ENCODE measurements at places on chromosomes 1 and 21.

GRCh38 chr1:22044690-22045420 lies 7.7 kb upstream of the CDC42 start:
- peaks cover 4% of the 10 kb centered on the region for H3K4me1 ChIP-seq
- no peak overlapping the region for H3K27ac ChIP-seq
- DNase-seq: no peak

DNA sequence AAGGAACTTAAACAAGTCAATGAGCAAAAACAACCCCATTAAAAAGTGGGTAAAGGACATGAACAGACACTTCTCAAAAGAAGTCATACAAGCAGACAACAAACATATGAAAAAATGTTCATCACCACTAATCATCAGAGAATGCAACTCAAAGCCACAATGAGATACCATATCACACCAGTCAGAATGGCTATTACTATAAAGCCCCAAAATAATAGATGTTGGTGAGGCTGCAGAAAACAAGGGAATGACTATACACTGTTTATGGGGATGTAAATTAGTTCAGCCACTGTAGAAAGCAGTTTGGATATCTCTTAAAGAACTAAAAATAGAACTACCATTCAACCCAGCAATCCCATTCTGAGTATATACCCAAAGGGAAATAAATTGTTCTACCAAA lies 51.2 kb downstream of the MRPL39 start:
- no peak for DNase-seq
- H3K36me3 ChIP-seq: no peaks in the 10 kb centered on the region
- H3K4me3 ChIP-seq: no peak overlapping the region
- H3K4me1 ChIP-seq: no peaks in the 10 kb centered on the region
- H3K27ac ChIP-seq: no peak overlapping the region

DNA sequence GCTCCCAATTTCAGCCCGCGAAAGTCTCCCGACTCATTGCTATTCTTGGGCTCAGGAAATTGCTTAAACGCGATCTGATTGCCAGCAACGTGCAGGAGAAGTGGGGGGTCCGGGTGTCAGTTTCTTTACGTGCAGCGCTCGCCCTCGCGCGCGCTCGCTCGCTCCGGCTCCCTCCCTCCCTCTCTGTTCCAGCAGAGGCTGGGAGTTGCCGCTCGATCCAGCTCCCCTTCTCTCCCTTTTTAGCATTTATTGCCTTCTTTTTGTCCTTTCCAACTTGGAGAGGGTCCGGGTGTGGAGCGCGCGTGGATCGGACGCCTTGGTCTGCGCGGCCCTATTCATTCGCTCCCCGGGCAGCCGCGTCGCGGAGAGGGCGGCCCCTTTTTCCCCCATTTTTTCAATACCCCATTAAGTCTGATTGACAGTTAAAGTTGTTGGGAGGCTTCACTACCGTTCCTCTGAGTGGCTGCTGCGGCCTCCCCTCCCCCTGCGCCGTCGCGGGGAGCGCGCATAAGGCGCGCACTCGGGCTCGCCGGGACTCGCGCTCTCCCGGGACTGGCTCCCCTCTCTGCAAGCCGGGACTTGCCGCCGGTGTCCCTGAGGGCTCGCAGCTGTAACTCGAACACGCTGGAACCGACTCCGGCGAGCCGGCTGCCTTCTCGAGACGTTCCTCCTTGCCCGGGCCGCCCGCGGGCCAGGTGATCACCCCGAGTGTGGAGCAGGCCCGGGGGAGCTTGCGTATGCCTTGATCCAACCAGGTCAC lies at the start of gene DHRS3:
DHRS3 (minus strand) TSS at position 310 of the 760 bp plus-strand sequence. CDS start 862 bp downstream, outside the sequence.
- H3K36me3 ChIP-seq: no peaks in the 10 kb centered on the region
- peak within 1 kb of the TSS; percentile 91 for H3K27ac ChIP-seq
- no peaks in the 10 kb centered on the region for H3K27me3 ChIP-seq
- peak within 1 kb of the TSS; percentile 84 for H3K4me3 ChIP-seq
- DNase-seq: peak; percentile 65

DNA sequence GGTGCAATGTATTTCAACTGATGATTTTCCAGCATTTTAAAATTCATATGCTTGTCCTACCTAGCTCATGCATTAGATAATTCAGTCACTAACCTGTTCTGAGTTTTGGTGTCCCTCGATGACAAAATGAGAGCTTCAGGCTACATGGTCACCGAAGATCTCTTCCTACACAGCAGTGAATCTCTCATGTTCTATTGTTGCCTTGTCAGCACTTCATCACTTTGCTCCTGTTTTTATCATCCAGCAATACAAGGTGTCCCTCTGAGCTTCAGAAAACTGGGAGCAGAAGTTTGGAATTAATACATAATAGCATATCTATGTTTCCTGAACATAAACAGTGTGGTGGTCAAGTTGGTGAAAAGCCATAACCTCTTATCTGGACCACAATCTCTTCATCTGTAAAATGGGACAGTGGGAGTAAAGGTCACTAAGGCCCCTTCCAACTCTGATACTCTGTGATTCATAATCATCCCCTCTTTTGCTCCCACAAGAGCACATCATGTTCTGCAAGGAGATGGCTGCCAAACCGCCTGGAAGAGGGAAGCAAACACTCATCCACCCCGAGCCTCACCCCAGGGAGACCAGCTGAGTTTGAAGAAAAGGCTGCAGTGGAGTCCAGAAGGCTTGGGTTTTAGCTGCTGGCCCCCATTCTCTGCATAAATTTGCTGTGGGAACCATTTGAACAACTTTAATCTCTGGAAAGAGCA lies 137.9 kb upstream of the F3 start:
- no peaks in the 10 kb centered on the region for H3K4me1 ChIP-seq
- no peaks in the 10 kb centered on the region for H3K36me3 ChIP-seq
- DNase-seq: peak; percentile 83
- H3K27me3 ChIP-seq: no peaks in the 10 kb centered on the region
- H3K4me3 ChIP-seq: no peak overlapping the region
- peak overlapping the region; percentile 5 for H3K27ac ChIP-seq

DNA sequence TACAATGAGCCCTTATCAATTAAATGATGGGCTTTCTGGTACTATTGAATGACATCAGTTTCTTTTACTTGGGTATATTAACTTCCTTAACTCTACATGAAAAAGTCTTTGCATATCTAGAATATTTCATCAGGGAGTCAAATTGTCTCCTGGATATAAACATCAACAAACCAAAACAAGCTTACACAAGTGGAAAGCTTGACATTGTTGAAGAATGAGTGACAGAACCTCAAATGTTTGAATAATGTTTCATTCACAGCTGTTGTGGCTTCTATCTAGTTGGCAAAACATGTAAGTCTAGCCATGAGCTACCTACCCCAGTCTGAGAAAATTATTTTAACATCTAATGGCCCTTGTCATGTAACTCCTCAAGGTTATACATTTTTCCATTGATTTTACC lies 604.8 kb upstream of the ADAMTS5 start:
- peaks cover 6% of the 10 kb centered on the region for H3K4me1 ChIP-seq
- no peaks in the 10 kb centered on the region for H3K27me3 ChIP-seq
- no peak for DNase-seq
- H3K4me3 ChIP-seq: no peak overlapping the region
- H3K36me3 ChIP-seq: no peaks in the 10 kb centered on the region

GRCh38 chr1:147334292-147334691 lies 91.8 kb downstream of the CHD1L start:
- H3K27ac ChIP-seq: no peak overlapping the region
- H3K4me1 ChIP-seq: no peaks in the 10 kb centered on the region
- no peaks in the 10 kb centered on the region for H3K36me3 ChIP-seq
- no peak for DNase-seq
- no peaks in the 10 kb centered on the region for H3K27me3 ChIP-seq

DNA sequence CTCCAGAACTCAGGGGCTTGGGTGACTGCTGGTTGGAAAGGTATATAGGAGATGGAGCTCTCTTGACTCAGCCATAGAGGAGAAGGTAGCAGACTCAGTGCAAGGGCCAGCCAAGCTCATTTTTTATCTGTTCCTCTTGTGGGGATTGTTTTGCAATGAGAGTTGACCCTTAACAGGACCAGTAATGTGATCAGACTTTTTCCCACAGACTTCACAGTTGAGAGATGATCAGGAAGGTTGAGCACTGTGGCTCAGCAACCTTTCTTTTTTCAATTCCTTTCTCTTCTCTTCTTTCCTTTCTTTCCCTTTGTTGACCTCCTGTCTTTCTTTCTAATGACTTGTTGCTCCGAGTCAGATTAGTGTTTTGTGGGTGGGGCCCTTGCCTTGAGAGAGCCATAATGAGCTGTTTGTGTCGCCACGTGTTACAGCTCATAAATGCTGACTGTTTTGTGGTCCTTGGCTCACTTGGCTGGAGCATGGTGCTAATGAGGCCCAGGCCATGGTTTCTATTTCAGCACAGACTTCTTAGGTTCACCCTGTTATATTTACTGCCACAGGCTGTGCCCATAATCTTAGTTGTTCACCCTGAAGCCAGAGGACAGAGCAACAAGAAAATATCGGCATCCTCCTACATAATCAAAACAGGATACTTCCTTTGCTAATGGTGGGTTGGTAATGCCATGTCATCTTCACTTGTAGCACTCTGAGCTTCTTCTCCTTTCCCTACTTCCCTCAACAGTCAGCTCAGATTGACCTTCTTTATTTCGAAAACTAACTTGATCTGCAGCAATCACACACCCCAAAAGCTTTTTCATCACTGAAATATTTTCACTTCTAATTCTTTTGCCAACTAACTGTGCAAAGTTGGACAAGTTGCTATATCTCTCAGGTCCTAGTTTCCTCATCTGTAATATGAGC lies 13.9 kb downstream of the ADAM30 start:
- no peaks in the 10 kb centered on the region for H3K36me3 ChIP-seq
- H3K27me3 ChIP-seq: no peaks in the 10 kb centered on the region
- no peak overlapping the region for H3K4me3 ChIP-seq
- no peaks in the 10 kb centered on the region for H3K4me1 ChIP-seq
- no peak for DNase-seq

GRCh38 chr1:97270508-97271307 lies 549.1 kb downstream of the PTBP2 start:
- DNase-seq: no peak
- H3K27me3 ChIP-seq: no peaks in the 10 kb centered on the region
- H3K4me3 ChIP-seq: no peak overlapping the region
- no peaks in the 10 kb centered on the region for H3K36me3 ChIP-seq
- no peak overlapping the region for H3K27ac ChIP-seq

DNA sequence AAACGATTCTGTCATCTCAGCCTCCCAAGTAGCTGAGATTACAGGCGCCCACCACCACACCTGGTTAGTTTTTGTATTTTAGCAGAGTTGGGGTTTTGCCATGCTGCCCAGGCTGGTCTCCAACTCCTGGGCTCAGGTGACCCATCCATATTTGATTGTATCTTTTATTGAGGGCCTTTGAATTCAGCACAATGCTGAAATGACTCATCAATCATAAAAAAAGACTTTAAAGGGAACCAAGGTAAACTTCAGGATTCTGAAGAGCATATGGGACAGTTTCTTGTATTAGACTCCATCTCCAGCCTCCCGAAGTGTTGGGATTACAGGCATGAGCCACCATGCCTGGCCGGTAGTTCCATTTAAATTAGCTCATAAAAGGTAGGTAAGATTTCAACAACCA lies 232.2 kb downstream of the SETD4 start:
- H3K4me3 ChIP-seq: no peak overlapping the region
- no peaks in the 10 kb centered on the region for H3K4me1 ChIP-seq
- DNase-seq: no peak
- no peaks in the 10 kb centered on the region for H3K27me3 ChIP-seq
- no peak overlapping the region for H3K27ac ChIP-seq
- H3K36me3 ChIP-seq: no peaks in the 10 kb centered on the region

- H3K27ac ChIP-seq: no peak overlapping the region
- H3K4me1 ChIP-seq: no peaks in the 10 kb centered on the region
- no peaks in the 10 kb centered on the region for H3K27me3 ChIP-seq
- H3K36me3 ChIP-seq: no peaks in the 10 kb centered on the region
- no peak overlapping the region for H3K4me3 ChIP-seq
- no peak for DNase-seq
Measured at GRCh38 chr1:74425676-74426075, 86.7 kb downstream of the LRRC53 start.

- no peak overlapping the region for H3K4me3 ChIP-seq
- H3K4me1 ChIP-seq: no peaks in the 10 kb centered on the region
- no peak for DNase-seq
- H3K27ac ChIP-seq: no peak overlapping the region
- H3K27me3 ChIP-seq: no peaks in the 10 kb centered on the region
Measured at GRCh38 chr1:227958617-227959324, 11.0 kb upstream of the WNT9A start.

GRCh38 chr1:173857363-173857917 lies 10.3 kb downstream of the GAS5 start:
- no peak for DNase-seq
- H3K27ac ChIP-seq: no peak overlapping the region
- H3K36me3 ChIP-seq: peaks cover 8% of the 10 kb centered on the region
- H3K4me3 ChIP-seq: no peak overlapping the region
- no peaks in the 10 kb centered on the region for H3K27me3 ChIP-seq
- H3K4me1 ChIP-seq: peaks cover 6% of the 10 kb centered on the region

GRCh38 chr1:203550846-203551245 lies 56.9 kb downstream of the OPTC start:
- DNase-seq: no peak
- no peaks in the 10 kb centered on the region for H3K36me3 ChIP-seq
- no peaks in the 10 kb centered on the region for H3K27me3 ChIP-seq
- H3K27ac ChIP-seq: no peak overlapping the region

DNA sequence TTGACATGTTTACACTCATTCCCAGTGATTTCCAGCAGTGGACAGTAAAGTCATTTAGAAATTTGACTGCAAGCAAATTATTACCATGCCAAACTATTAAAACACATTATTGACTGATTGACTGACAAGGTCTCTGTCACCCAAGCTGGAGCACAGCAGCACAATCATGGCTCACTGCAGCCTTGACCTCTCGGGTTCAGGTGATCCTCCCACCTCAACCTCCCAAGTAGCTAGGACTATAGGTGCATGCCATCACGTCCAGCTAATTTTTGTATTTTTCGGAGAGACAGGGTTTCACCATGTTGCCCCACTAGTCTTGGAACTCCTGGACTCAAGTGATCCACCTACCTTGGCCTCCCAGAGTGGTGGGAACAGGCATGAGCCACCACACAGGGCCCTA lies 24.2 kb downstream of the PTP4A2 start:
- H3K4me1 ChIP-seq: peaks cover 5% of the 10 kb centered on the region
- H3K27me3 ChIP-seq: no peaks in the 10 kb centered on the region
- no peak overlapping the region for H3K27ac ChIP-seq
- no peak overlapping the region for H3K4me3 ChIP-seq

DNA sequence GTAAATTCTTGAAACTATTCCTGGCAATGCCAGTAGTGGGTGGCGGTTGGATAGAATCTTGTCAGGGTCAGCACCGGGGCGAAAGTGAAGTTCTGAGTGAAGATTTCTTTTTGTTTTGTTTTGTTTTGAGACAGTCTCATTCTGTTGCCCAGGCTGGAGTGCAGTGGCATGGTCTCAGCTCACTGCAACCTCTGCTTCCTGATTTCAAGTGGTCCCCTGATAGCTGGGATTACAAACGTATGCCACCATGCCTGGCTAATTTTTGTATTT lies 33.3 kb downstream of the PCNT start:
- no peak overlapping the region for H3K27ac ChIP-seq
- no peaks in the 10 kb centered on the region for H3K27me3 ChIP-seq
- H3K4me1 ChIP-seq: no peaks in the 10 kb centered on the region
- H3K36me3 ChIP-seq: no peaks in the 10 kb centered on the region
- no peak for DNase-seq

- H3K36me3 ChIP-seq: no peaks in the 10 kb centered on the region
- no peak overlapping the region for H3K27ac ChIP-seq
- DNase-seq: no peak
- peaks cover 7% of the 10 kb centered on the region for H3K27me3 ChIP-seq
Measured at GRCh38 chr1:39159224-39160036, 45.1 kb upstream of the MACF1 start.

- no peaks in the 10 kb centered on the region for H3K27me3 ChIP-seq
- DNase-seq: no peak
- H3K4me1 ChIP-seq: no peaks in the 10 kb centered on the region
- no peak overlapping the region for H3K27ac ChIP-seq
- H3K36me3 ChIP-seq: no peaks in the 10 kb centered on the region
Measured at GRCh38 chr1:234628089-234628488, 18.1 kb upstream of the IRF2BP2 start.

GRCh38 chr1:204073837-204074273 lies 940 bp downstream of the SOX13 start:
- no peaks in the 10 kb centered on the region for H3K27me3 ChIP-seq
- DNase-seq: no peak
- peak overlapping the region; percentile 57 for H3K4me3 ChIP-seq

Measured in tibial nerve (tissue), 4 donors.